Left kidney (tissue), 8 donors: ENCODE measurements at places on chromosomes 16 and 17. TPM values are rescaled to one million over a fixed set of nuclear protein-coding genes. Genes with fewer than 3 reads are reported as not detected.

- no peak for DNase-seq
Measured at GRCh38 chr16:70520612-70521297, 2.6 kb downstream of the COG4 start.

DNA sequence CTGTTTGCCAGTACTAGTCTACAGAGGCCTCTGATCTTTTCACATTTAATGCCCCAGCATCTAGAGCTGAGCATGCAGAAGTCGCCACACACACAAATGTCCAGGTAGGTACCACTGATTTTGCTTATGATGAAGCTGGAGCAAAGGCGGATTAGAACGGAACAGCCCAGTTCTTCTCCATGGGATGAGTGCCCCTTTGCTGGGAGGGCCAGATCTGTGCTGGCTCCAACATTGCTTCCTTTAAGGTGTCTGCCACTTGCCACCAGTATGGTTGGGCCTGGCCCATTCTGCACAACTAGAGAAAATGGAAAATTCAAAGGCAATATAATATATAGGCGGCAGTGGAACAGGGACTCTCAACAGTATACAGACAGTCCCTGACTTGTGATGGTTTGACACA lies 2.2 kb upstream of the MNT start:
- DNase-seq, result no peak

- peak; percentile 72 for DNase-seq
Measured at GRCh38 chr17:79087428-79088143, 13.0 kb downstream of the ENGASE start.

DNA sequence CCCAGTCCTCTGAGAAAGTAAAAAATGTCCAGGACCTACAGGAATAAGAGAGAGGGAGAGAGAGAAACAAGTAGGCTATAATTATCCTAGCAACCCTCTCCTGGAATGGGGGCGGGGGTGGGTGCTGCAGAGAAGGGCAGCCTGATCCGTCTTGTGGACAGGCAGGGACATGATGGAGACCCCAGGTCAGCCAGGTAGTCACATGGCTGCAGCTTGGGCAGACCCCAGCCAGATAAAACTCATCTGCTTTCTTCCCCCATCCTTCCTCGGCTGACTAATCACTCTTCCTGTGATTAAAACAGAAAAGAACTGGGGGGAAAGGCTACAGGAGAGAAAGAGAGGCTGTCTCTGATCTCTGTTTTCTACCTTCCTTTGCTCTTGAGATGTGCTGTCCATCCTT lies 32.6 kb downstream of the COPZ2 start:
- no peak for DNase-seq

- DNase-seq, result no peak
Measured at GRCh38 chr16:89123831-89124100, 30.1 kb downstream of the ACSF3 start.

DNA sequence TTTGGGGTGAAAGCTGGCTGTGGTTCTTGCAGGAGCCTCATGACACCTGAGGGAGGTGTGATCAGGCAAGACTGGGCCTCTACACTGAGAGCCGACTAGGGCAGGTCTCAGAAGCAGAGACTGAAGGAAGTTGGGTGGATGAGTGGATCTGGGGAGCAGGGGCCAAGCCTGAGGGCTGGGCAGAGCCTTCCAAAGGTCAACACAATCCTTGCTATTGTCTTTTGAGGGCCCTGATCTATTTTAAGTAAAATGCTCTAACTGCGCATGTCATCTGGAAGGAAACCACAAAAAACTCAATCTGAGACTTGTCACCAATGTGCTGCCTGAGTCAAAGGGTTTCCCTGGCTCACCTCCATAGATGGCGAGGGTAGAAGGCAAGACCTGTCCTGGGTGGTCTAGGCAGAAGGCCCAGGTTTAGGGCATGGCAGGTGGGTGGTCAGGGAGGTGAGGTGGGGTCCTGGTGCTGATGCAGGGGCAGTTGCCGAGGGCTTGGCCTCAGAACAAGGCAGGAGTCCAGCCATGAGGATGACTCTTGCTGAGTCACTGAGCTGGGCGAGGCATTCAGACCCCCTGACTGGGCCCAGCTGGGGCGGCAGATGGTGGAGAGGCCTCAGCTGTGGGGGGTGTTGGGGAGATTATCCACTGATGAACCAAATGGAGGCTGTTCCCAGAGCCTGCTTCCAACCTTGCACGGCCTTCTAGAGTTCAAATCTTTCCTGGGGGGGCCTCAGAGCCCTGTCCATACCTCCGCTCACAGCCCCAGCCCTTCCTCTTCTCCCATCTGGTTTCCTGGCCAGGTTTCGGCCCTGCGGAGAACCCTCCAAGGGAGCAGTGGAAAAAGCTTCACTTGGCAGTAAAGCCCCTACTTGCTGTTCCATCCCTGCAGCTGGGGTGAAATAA lies 5.1 kb downstream of the MVP start:
- no peak for DNase-seq

GRCh38 chr17:48202959-48203358 lies 95.4 kb downstream of the SNX11 start:
- DNase-seq, result peak; percentile 57

DNA sequence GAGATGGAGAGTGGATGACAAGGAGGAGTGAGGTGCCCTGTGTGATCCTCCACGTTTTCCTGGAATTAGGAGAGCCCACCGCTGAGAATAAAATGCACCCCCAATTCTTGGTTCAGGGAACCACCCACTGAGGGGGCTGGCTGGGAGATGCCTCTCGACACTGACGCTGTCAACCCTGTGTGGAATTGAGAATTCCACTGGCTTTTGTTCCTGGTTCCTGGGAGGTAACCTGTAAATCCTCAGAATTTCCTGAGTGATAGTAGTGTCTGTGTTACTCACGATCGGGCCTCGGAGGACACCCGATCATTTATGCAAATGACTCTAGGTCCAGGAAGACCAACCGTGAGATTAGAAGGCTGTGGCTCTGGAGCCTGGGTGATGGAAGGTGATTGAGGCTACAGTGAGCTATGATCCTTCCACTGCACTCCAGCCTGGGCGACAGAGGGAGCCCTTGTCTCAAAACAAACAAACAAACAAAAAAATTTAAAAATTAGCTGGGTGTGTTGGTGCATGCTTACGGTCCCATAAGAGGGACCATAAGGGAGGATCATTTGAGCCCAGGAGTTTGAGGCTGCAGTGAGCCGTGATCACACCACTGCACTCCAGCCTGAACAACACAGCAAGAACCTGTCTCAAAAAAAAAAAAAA lies 11.7 kb upstream of the PRPSAP1 start:
- DNase-seq, result no peak

DNA sequence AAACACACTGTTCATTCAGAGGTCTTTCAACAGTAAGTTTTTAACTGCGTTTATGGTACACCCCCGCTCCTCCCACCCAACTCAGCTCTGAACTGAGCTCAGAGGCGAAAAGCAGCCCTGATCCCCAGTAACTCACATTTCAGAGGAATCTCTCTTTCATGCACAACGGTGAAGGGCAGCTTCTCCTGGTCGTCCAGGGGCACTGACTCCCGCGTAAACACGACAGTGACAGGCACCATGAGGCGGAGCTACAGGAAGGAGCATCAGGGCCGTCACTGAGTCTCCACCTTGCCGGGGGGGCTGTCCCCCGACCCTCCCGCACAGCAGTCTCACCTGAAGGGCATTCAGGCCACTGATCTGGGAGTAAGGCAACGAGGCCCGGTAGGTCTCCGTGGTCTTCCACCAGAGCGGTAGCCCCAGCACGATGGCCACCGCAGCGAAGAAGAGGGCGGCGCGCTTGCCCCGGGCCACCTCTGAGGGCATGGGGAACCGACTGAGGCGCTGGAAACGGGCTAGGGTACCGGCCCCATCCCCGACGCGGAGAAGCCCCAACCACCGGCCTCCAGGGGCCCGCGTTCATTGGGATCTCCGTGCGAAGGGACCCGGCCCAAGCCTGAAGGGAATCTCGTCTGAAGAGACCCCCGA lies 486 bp downstream of the PIGS start:
- DNase-seq, result peak; percentile 22

GRCh38 chr16:78437352-78437968 lies 338.0 kb downstream of the WWOX start:
- no peak for DNase-seq

- DNase-seq, result no peak
Measured at GRCh38 chr16:20925751-20926150, 25.2 kb downstream of the LYRM1 start.

DNA sequence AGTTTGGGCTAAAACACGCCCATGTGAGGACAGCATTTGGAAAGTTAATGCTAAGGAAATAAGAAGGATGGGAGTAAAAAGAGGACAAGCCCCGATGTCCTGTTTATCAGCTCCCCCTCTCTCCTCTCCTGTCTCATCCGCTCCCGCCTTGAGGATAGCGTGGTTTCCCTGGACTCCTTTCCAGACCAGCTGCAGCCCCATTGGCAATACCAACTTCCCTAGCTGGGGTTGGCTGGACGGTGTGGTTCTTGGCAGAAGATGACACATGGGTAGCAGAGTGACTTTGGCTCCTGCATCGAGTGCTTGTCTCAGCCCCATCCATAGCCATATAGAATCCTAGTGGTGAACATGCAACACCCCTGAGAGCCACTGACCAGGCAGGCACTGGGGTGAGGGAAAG lies 185.9 kb downstream of the CCDC182 start:
- DNase-seq, result no peak

DNA sequence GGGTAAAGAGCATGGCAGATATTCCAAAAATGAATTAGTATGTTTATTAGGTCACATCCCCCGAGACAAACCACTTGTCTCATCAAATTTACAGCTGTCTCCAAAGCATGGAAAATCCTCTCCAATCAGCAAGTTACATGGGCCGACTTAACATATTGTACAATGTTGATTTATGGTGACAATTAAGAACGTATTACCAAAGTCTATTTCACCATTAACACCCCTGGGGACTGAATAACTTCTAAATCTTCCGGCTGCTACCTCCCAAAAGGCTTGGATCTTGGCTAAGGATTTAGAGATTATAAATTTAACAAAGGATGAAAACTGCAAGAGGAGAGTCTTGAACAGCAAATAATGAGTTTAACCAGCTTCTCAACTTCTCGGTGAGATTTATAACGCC lies 311.9 kb downstream of the NPIPA8 start:
- DNase-seq, result peak; percentile 50

GRCh38 chr16:69417520-69418199 lies 6.8 kb upstream of the CYB5B start:
- DNase-seq, result no peak

- DNase-seq, result no peak
Measured at GRCh38 chr17:79459003-79459655, 151.7 kb downstream of the RBFOX3 start.

GRCh38 chr16:77172951-77173350 lies 18.0 kb upstream of the MON1B start:
- no peak for DNase-seq

GRCh38 chr17:74732042-74732867 lies 4.8 kb upstream of the RAB37 start:
- no peak for DNase-seq

DNA sequence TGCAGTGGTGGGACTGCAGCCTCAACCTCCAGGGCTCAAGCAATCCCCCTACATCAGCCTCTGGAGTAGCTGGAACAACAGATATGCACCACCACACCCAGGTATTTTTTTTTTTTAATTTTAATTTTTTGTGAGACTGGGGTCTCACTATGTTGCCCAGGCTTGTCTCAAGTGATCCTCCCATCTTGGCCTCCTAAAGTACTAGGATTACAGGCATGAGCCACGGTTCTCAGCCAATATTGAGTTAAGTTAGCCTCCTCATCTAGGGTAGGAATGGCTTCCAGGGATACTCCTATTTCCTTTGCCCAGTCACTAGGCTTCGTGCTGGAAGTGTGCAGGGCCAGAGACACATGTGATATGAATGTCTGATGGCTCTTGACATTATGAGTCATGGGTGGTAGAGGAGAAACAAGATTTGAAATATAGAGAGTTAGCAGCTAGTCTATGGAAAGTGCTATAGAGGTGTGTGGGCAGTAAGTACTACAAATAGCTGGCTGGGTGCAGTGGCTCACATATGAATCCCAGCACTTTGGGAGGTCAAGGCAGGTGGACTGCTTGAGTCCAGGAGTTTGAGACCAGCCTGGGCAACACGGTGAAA lies 8.0 kb upstream of the HES7 start:
- DNase-seq, result no peak

GRCh38 chr17:8887834-8888703 lies 20.6 kb upstream of the PIK3R6 start:
- peak; percentile 43 for DNase-seq

DNA sequence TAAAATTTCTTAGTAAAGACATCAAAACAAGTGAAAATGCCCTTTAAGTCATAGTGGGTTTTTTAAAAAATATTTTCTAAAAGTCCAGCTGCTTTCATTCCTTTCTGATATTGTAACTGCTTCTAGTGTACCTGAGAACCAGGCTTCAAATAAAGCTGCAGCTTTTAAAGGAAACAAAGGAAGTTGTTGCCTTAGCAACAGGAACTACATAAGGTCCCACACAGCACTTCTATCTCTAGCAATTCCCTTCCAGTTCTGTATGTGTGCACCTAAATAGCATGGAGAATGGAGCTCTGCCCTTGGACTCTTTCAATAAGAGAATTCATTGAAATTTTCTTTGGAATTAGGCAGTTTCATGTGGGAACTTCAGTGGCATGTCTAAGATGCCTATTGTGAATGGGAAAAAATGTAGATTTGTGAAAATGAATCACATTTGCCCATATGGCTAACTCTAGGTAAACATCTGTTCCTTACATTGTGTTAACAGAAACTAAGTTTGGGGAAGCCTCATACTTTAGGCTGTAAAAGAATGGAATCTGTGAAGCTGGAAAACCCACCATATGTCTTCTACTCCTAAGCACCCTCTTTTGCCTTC lies 206.4 kb downstream of the KIF2B start:
- DNase-seq, result no peak

GRCh38 chr17:900336-900934 lies 79.1 kb downstream of the NXN start:
- no peak for DNase-seq

DNA sequence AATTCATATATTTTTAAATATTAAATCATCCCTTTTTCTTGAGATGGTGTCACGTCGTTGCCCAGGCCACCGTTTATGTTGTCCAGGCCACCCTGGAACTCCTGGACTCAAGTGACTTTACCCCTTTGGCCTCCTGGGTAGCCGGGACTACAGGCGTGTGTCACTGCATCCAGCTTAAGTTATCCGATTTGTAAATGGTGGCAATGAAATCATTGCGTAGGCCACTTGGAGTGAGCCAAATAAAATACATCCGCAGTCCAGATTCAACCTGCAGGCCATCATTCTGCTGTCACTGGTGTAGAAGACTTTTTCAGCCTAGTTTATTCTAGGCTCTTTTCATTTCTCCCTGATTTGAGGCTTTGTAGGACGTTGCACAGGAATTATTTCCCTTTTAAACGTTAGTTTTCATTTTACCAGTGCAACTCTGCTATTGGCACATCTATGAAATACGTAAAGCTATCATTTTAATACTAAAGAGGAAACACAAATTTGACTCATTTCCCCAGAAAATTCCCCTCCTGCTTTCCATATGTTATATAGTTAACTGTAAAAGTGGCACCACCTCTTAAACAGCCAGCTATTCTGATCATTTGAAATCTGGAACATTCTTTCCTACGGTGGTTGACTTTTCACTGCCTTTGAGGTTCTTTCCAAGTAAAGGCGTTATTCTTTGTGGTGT lies 449.8 kb downstream of the MAF start:
- no peak for DNase-seq

TBX2 gene
- polyA plus RNA-seq, result 55.9 TPM

KRT33A gene
- not detected for polyA plus RNA-seq

KRT28 gene
- polyA plus RNA-seq, result not detected

PPP1R9B gene
- 45.1 TPM for polyA plus RNA-seq

CLTC gene
- 360 TPM for polyA plus RNA-seq

CA4 gene
- polyA plus RNA-seq, result 52.4 TPM

HOXB6 gene
- polyA plus RNA-seq, result 98.2 TPM

CDRT4 gene
- 12.7 TPM for polyA plus RNA-seq

ABCA5 gene
- polyA plus RNA-seq, result 45.1 TPM

CNTD1 gene
- polyA plus RNA-seq, result 3.4 TPM

NPIPA5 gene
- polyA plus RNA-seq, result 49.4 TPM

EVI2B gene
- 2.0 TPM for polyA plus RNA-seq

SAMD14 gene
- polyA plus RNA-seq, result 16.1 TPM

CFAP119 gene
- polyA plus RNA-seq, result 8.8 TPM

TPSG1 gene
- polyA plus RNA-seq, result 0.85 TPM

ABCA9 gene
- 4.2 TPM for polyA plus RNA-seq
